ENCODE measurements at places on chromosomes 4 and X.

DNA sequence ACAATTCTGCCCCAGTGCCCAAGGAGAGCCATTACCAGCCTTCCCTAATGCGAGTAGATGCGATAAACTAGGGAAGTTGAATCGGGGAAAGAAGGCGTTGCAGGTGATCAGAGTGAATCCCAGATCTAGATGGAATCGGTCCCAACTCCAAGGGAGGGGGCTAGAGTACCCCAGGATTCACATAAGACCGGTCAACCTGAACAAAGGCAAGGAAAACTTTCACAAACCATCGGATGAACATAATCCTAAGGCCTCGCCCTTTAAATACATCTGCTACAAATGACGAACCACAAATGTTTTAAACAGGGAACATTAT lies 11.2 kb upstream of the ZCCHC13 start:
- DNase-seq: no peak

DNA sequence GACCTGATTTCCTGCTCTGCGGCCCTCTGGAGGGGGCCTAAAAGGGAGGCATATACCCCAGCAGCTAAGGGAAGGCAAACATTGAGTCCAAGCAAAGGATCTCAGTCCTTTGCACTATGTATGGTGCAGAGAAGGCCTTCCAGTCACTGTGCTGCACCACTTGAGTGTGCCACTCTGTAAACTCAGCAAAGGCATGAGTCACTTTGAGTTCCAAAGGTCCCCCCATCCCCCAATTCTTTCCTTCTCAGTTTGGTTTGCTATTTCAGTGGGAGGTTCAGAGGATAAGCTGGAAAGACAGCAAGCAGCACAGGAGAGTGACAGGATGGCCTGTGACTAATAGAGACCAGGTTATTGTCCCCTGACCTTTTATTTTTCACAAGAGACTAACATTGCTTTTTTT lies 131.3 kb downstream of the FHDC1 start:
- no peak for DNase-seq

DNA sequence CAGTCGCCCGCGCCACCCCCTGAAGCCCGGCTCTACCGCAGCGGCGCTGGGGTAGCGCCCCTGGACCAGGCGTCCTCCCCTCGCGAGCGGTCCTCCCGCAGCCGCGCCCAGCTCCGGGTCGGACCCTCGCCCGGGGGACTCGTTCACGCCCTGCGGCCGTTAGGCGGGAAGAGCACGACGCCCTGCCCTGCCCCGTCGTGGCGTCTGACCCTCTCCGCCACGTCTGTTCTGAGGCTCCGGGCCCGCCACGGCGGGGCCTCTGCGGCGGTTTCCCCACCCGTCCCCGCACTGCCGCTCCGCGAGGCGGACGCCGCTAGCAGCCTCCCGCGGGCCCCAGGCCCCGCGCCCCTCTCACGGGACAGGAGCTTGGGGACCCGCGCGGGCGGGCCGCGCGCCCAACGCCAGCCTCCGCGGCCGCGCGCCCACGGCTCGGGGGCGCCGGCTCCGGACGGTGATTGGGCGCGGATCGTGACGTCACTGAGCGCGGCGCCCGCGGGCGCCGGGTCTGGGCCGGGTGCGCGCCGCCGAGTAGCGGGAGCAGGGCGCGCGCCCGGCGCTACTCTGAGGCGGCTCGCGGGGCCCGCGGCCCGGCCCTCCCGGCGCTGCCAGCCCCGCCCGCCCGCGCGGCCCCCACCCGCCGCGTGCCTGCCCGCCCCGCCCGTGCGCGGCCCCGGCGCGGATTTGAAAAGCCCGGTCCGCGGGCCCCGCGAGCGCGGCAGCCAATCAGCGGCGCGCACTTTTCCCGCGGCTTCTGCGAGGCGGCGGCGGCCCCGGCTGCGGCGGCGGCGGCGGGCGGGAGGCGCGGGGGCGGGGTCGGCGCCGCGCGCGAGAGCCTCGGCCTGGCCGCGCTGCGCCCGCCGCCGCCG lies at the start of gene NSD2:
TSS of gene NSD2 (plus strand) at position 816 of the 866 bp plus-strand sequence. CDS start 29,262 bp downstream, outside the sequence.
- DNase-seq: peak; percentile 94

- DNase-seq: no peak
These were observed 30.2 kb upstream of the CCNG2 start for GRCh38 chr4:77126809-77127208.

- no peak for DNase-seq
These were observed 195.3 kb downstream of the QDPR start for GRCh38 chr4:17316566-17316965.

DNA sequence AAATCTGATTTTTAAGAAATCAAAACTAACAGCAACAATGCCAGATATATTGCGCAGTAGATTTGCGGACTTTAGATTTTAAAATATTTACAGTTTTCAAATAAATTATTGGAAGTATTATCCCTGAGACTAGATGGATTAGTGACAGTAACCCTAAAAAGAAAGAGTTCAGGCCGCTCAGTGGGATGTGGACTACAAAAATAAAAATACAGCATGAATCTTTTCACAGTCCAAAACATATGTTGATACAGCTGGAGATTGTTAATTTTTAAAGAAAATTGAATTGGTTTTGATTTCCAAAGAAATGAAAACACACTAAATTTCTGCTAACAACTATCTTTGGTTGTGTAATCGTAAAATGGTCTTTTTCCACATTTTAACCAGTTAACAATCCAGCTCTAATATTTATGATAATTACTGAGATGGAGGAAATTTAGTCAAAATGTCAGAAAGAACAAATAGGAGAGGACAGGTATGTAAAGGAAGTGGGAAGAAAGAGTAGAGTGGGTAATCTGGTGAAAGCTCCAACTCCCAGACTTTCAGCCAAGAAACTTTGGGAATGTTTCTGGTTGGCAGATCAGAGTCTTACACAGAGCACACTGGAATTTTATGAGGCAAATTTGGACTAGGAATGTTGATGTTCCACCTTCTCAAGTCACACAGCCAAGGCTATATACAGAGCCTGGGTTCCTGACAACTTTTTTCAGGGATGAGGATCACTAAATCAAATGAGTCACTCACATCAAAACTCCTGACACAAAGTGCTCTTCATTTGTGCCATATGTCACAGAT lies 15.1 kb downstream of the C4orf36 start:
- no peak for DNase-seq

DNA sequence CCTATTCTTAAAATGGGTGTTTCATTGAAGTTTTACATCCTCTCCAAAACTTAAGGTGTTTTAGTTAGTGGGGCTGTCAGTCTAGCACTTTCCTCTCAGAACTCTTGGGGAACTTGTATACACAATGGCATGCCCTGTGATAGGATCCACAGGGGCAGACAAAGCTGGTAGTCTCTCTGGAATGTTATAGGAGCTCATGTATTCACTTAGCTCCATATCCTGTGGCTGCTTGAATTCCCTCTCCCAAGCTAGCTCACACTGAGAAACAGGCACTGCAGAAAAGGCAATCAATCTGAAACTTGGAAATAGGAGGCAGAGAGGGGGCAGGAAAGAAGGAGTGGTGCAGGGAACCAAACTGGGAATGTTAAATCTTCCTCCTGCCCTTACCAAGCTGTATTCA lies 26.3 kb upstream of the ARMCX2 start:
- DNase-seq: no peak

GRCh38 chr4:68489338-68489737 lies 42.1 kb downstream of the TMPRSS11E start:
- no peak for DNase-seq

- DNase-seq: no peak
These were observed 24.3 kb downstream of the RBM10 start for GRCh38 chrX:47169273-47169672.

- DNase-seq: peak; percentile 37
These were observed 85.7 kb downstream of the MFAP3L start for GRCh38 chr4:169940460-169940859.

DNA sequence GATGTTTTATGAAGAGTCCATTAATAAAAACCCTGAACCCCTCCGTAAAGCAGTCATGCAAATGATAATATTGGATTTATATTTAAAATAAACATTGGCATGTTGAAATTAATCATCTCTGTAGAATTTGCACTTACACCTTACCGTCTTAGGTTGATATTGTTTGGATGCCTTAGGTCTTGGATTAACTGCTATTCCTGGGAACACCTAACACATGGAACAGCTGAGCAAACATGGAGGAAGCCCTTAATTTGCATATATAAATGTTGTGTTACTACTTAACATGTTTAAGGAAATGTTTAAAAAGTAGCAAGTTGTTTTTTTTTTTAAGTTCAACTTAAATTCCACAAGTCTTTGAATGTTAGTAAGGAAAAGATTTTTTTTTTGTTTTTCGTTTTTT lies 62.5 kb downstream of the NSD2 start:
- DNase-seq: no peak

- DNase-seq: no peak
These were observed 40.6 kb upstream of the PHEX start for GRCh38 chrX:21991504-21991903.

DNA sequence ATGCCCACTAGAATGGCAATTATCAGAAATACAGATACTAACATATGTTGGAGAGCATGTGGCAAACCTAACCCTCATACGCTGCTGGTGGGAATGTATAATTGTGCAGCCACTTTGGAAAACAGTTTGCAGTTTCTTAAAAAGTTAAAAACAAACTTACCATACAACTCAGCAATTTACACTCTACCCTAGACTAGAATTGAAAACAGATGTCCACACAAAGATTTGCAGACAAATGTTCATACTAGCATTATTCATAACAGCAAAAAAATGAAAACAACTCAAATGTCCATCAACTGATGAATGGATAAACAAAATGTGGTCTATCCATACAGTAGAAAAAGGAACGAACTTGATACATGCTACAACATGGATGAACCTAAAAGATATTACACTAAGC lies 64.4 kb downstream of the SLC9A7 start:
- DNase-seq: no peak

All from HEK293T (cell line).